Activated CD8-positive, alpha-beta memory T cell treated with anti-CD3 and anti-CD28 coated beads for 1 hour (primary cell): ENCODE measurements at places on chromosomes 1 and 21.

DNA sequence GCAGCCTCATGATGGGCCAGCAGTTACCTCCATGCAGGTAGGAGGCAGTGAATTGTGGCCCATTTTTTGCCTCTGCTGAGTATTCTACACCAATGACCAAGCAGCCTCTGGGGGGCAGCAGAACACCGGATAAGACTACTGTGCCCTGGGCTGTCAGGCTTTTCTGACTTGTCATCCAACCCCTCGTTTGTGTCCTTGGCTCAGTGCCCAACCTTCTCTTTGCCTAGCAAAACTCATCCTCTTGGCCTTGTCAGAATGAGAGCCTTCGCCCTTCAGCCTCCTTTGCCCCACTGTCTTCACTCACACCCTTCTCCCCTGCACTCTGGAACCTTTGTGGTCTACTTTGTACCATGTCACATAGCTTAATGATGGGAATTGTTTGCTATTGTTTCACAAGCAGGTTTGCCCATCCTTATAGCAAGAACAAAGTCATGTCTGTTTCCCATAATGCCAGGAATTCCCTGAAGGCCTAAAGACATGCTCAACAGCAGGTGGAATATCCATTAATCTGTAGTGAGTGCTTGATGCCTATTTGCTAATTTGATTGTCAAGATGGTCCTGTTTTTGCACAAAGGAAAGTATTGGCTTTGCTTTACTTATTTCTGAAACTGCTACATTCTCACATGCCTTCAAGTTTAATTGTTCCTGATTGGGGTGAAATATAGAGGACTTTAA, 255.9 kb downstream of the HHAT start:
- DNase-seq: peak; percentile 13

DNA sequence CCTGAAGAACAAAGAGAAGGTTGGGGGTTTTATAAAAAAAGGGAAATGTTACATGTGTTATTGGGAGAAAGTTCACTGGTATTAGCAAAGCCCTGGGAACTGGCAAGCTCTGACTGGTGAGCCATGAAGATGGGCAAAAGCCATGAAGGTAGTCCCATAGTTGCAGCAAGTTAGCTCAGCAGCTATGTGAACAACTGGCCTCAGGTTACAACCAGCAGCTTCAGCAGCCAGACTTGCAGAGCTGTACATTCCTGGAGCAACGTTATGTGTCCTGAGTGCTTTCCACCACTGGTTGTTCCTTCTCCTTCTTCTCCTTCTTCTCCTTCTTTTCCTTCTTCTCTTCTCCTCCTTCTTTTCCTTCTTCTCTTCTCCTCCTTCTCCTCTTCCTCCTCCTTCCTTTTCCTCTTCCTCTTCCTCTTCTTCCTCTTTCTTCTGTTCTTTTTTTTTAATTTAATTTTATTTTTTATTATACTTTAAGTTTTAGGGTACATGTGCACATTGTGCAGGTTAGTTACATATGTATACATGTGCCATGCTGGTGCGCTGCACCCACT, 56.1 kb upstream of the TLR5 start:
- DNase-seq: no peak

- DNase-seq: no peak
Observed at GRCh38 chr1:208269338-208269666, 25.1 kb upstream of the PLXNA2 start.

GRCh38 chr1:75616436-75617433, 5.8 kb upstream of the SLC44A5 start:
- DNase-seq: no peak

DNA sequence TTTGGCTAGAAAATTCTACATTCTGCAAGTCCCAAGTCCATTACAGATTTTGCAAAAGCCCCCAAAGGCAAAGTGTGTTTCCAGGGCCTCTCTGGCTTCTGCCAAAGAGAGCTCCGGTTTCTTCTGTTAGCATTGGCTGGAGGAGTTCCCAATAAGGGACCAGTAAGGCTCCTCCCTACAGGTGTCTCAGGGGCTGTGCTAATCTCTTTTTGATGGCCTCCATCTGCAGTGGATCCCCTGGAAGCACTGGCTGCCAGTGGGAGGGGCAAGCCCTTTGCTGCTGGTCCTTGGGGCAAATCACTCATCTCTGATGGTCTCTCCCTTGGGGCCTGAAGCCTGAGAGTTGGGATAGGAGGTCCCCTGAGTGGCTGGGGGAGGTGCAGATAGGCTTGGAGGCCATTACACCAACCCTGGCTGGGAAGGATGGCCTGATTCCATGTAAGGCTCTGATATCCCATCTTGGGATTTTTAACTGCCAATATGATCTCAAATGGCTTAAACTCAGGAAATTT, 89.1 kb upstream of the USP24 start:
- no peak for DNase-seq

DNA sequence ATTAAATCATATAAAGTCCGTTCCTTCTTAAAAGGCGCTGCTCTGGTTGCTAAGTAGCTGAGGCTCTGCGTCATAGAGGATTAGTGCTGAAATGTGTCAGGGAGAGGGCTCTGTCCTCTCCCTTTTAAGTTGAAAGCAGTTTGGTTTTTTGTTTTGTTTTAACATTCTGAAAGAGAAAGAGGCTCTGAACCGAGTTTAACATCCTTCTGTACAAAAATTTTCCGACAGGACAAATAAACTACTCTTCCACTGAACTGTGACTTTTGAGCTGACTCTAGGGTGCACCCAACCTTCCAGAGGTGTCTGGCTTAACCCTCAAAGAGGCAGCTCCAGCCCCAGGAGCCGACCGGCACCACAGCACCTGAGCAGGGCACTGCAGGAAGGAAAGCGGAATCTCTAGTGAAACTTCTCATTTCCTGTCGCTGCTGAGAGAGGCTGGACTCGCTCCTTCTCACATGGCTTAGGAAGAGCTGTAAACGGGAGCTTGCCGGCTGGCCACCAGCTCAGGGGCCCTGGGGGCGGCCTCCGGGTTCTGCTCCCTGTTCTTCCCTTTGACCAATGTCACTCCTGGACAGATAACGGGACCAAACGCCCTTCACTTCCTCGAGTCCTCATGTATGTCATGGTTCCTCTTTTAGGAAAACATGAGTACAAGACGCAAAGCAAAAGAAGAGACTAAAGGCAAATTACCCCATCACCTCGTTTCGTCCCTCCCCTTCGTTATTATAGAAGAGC, 1.2 kb downstream of the VAV3 start:
- DNase-seq: no peak

DNA sequence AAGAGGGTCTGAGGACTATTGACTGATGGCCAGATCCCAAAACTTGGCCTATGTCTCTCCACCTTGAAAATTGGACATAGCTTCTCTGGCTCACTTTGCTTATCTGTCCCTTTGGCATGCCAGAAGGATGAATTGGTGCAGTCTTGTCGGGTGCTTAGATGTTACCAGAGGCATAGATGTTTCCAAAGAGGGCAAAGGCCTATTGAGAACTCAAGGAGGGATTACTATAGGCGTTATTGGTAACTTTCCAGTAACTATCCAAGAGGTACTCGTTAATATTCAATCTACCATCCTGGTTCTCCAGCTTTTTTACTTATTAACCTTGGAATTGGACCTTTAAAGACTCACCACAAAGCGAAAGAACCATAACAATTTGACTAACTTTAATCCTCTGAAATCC, 368.3 kb upstream of the ESRRG start:
- DNase-seq: no peak

GRCh38 chr1:30756545-30757351, 826 bp downstream of the LAPTM5 start:
- DNase-seq: peak; percentile 61

DNA sequence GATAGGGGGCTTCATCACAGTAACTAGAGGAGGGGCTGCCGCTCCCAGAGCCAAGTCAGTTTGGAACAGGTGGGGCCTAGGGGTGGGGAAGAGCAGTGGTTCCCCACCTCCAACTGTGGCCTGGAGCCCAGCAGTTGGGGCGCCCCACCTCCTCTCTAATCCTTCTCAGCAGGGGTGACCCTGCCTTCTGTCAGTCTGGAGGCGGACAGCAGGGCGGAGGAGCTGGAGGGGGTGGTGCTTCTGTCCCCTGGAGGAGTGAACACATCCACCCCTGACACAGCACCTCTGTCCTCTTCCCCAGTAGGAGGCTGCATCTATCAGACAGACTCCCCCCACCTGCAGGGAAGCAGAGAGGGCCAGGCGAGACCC, 73.8 kb downstream of the MRPL37 start:
- DNase-seq: no peak

DNA sequence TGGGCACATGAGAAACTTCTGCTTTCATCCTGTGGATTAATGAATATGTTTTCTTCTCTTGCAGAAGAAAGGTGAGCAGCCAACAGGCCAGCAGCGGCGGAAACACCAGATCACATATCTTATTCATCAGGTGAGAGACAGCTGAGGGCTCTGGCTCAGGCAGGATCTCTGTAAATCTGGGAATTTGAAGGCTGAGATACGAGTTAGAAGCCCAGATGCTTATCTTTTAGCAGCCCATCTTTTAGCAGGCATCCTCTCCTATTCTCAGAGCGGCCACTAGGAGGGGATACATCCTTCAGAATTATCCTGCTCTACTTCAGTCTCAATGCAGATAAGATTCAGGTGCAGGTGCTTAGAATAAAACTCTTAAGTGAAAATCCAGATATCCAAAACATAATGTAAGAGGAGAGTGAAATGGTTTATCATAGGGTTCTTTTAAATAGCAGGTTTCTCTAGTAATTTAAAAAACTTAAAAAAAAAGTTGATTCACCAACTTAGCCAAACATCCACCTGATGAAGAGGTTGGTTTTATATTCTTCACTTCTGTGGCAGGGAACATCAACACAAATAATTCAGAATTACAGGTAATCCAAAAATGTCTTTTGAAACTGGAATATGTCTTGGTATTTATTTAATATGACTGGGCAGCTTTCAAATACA, 19.3 kb downstream of the SH2D2A start:
- DNase-seq: no peak

GRCh38 chr1:164958982-164959768, 397.3 kb downstream of the LMX1A start:
- DNase-seq: no peak

DNA sequence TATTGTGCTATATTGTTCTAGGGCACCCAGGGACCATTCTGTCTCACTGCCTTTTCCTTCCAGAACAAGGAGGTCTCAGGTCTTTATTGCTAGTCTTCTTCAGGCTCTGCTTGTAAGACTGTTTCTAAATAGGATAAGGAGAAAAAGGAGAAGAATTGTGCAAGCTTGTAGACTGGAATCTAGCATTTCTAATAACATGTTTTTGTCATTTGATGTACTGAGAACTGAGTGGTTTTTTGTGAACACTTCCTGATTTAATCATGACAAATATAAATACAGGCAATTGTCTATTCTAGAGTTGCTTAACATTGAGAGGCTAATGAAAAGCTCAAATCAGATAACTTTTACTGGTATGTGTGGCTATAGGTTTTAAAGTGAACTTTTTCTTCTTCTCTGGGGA, 77.6 kb downstream of the CLIC4 start:
- no peak for DNase-seq

DNA sequence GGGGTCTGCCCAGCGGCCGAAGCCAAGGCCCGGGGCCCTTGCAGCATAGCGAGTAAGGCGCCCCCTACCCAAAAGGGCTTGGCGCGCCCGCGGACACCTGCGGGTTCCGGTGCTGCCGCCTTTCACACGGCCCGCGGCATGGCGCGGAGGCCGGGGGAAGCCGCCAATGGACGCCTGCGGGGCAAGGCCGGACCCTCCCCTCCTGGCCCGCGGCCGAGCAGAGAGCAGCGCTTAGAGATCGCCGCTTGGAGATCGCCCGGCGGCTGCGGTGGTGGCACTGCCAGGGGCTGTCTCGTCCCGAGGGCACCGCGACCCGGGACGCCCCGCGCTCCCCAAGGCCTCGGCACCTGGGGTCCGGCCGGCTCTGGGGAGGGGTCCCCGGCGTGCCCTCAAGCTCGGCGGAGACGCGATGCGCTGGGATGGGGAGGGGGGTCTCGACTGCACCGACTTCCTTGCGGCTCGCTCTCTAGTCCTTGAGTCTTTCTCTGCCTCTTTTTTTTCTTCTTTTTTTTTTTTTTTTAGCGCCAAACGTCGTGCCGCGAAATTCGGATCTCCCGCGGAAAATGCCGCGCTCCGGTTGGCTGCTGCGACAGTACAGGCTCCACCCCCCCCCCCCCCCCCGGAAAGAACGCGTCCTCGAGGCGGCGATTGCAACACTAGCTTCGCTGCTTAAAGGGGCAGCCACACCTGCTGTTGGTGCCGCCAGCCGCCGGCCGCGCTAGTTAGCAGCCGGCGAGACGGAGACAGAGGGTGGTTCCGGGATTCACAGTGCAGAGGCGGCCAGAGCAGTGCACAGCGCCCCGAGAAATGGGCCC, at the start of gene E2F2:
Gene E2F2 (minus strand): TSS at position 487 of the 815 bp plus-strand sequence. CDS start 440 bp downstream, at position 47.
- peak; percentile 56 for DNase-seq

DNA sequence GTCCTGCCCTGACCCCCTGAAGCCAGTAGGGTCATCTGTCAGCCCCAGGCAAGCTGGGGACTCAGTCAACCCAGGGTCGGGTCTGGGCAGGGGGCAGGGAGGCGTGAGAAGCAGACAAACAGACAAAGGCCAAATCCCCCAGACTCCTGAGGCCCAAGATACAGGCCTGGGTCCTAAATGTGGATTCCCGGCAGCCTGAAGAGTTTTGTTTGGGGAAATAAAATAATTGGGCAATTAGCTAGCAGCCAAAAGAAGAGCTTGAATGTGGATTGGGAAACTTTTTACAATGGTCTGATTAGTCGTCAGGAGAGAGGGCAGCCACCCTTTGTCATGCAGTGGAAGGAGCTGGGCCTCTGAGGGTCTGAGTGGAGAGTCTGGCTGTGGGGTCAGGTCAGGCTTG, 4.5 kb upstream of the LEFTY2 start:
- no peak for DNase-seq

- DNase-seq: no peak
Observed at GRCh38 chr1:3716351-3716750, 35.9 kb upstream of the CCDC27 start.

- DNase-seq: no peak
Observed at GRCh38 chr1:231684356-231685244, 58.0 kb downstream of the DISC1 start.
